H4 (cell line): ENCODE measurements at places on chromosomes 2 and 18. TPM values are rescaled to one million over a fixed set of nuclear protein-coding genes. Genes with fewer than 3 reads are reported as not detected.

DNA sequence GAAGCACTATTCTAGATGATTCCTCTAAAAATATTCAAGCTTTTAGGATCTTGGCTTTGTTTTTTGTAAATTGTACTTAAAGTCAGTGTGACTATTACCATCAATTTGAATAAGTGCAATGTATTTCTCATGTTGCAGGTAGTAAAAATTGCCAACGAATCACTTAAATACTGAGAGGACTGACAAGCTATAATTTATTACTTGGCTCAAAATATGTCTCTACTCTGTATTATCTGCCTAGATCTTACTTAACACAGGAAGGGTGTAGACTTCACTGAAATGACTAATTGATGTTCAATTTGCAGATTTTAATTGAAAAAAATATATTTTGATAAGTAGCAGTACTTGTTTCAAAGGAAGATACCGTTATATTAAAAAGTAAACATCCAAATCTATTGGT is 202.3 kb downstream of the SLC8A1 start:
- no peak for DNase-seq

Gene IL36G
- total RNA-seq = not detected in 2 replicates

- no peak for DNase-seq
These were observed 43.7 kb downstream of the TGIF1 start for GRCh38 chr18:3493501-3494244.

DNA sequence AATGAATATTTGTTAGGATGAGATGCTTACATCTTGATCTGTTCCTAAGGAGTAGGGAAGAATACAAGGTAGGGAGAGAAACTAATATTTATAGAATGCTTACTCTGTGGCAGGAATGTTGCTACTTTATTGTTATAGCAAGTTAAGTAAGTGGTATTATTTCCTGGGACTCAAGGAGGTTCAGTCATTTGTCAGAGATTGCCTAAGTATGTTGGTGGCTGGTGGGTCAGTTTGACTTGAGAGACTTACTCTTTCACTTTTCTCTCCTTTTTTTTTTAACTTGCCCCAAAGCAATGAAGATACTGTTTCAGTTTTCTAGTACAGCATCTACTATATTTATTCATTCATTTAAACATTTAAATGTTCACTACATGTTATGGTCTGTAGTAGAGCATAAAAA is 209.2 kb upstream of the STON1 start:
- DNase-seq = no peak

GRCh38 chr18:45253973-45254708 is 361.1 kb upstream of the SLC14A2 start:
- DNase-seq = no peak

GRCh38 chr2:212213191-212213590 is 325.4 kb downstream of the ERBB4 start:
- DNase-seq = no peak

Gene METTL4
- total RNA-seq = 6.9 and 9.7 TPM in 2 replicates

DNA sequence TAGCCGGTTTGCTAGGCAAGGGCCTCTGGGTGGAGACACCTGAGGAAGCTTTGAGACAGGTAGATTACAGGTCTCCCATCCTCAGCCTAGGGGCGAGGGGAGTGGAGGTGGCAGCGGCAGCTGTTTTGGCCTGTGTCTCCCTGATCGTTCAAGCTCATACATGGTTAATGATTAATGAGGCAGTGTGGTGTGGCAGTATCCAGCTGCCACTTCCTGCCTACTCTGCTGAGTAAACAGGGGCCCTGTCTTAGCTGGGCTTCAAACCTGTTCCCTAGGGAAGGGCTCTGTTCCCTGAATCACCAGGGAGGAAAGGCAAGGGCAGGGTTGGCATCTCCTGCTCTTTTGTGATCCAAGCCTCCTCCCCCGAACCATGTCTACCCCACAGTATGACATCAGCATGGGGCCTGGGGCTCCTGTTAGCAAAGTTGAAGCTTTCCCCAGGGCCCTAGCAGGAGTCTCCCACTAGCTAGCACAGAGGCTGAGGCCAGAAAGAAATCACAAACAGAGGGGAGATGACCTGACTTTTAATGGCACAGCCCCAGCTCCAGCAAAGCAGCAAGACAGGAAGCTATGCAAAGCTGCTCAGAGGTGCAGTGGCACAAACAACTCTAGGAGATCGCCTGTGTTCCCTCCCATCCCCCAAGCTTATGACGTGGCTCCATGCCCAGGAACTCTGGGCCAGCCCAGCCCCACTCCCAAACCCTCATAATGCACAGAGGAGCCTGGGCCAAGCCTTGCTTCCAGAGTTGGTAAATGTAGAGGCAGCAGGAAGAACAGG is 3.7 kb upstream of the TUBA4B start:
- DNase-seq = peak; percentile 92
